ENCODE measurements at places on chromosomes 4 and X. TPM values are rescaled to one million over a fixed set of nuclear protein-coding genes. Genes with fewer than 3 reads are reported as not detected.

- no peak for DNase-seq
These were observed at the start of gene TACR3 for GRCh38 chr4:103719830-103720207. Gene TACR3 (minus strand): TSS chr4:103719985. CDS start chr4:103719675, 310 bp downstream.

GRCh38 chrX:149803458-149804062, 21.8 kb downstream of the MAGEA9 start:
- DNase-seq: no peak

DNA sequence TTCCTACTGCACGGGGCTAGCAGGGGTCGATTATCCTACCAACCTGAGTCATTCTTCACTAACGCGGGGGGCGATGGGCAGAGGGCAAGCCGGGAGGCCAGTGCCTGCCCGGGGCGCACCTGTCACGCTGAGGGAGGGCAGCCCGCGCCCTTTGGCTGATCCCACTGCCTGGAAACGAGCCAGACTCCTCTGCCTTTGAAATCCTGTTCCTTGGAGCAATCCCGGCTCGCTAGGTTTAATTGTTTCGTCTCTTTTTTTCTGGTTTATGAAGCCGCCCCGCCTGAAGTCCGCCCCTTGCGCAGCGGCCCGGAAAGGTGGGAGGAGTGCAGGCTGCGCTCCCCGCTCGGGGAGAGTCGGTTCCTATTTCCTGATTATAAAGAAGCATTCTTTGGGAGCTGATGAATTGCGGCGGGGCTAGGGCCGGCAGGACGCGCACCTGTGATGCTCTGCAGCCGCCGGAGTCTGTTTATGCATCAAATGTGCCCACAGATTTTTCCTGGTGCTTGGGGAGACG, 484.2 kb downstream of the BCOR start:
- DNase-seq: no peak

The COX7B2 gene
- 0.45 TPM for total RNA-seq

The CXCR3 gene
- not detected for total RNA-seq

DNA sequence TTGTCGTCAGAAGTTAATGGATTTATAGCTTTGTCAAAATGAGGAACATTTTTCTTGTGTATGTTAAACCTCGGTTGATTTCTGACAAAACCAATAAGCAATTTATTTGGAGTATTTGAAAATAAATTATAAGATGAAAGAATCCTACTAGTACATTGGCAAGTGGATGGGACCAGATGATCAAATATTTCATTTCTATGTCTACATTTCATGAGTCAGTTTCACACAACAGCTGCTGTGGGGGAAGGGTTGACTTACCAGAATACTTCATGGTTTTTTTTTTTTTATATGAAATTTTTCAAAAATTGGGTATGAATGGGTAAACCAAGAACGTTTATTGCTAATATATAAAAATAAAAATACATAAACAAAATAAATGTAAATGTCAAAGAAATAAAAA, 39.4 kb downstream of the RAPGEF2 start:
- DNase-seq: no peak

DNA sequence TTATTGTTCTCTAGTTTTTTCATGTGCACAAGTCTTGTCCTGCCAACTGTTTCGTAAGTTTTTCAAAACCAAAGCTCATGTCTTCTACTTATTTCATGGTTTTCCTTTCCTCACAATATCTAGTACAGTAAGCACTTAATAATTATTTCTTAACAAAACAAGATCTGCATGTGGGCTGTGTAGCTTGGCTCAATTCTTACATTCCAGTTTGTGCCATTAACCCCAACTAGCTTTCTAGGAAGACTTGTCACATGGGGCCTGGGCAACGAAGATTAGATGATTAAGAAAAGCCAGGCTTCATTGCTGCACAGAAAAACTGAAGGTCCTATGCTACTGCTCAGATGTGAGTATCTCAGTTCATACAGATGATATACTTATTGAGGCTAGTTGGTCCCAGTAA, 155.3 kb upstream of the TEX13A start:
- no peak for DNase-seq

DNA sequence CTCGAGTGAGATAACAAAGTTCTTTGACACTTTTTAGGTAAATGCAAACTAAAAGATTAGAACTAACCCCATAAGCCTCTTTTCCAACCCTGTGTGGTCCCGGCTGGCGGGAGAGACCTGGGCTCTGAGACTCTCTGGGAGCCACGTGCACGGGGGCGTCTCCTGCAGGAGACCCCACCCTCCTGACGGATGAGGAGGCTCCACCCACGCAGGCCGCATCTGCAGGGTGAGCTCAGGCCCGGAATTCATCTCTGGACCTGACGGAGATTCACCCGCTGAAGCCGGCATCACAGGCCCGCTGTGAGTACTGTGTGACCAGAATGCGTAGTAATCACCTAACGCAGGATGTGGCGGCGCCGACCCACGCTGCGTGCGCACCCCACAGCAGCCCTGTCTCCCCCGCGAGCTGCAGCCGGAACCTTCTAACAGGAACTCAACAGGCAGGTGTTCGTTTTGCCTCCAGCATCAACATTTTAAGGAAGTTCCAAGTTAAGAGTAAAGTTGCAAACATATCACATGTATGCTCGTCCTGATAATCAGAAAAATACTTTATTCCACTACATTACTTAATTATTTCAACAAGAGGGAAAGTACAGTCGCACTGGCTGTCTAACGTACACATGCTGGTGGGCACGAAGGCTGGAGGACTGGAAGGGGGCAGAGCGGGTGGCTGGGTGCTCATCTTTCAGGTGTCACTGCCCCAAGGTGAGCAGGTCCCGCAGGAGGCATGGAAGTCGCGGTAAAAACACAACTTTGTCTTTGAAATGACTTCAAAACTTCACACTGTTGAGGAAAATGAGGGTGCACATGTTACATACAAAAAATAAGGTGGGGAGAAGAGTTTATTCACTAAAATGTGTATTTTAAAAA, 44.5 kb downstream of the FGFRL1 start:
- DNase-seq: no peak

DNA sequence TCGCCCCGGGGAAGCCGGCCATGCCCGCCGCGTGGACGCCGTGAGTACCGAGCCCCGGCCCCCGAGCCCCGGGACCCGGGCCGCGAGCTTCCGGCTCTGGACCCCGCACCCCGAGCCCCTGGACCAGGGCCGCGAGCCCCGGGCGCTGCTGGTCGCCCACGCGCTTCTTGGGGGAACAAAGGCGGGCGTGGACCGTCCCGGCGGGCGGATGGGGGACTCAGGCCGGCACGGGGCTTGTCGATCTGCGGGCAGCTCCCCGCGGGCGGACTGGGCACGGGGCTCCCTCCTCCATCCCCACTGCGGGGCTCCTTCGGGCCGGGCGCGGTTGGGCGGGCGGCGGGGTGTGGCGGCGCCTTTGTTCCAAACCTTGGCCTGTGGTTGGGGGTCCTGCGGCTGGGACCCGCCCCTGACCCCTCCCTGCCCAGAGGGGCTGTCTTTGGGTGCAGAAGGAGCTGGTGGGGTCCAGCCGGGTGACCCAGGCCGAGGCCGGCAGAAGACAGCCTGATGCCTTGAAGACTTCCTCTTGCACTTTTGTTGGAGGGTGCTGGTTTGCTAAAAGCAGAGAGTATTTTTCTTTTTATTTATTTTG, 25.2 kb upstream of the ADD1 start:
- DNase-seq: no peak

The PTTG2 gene
- total RNA-seq: not detected

- DNase-seq: no peak
These were observed 210.9 kb downstream of the RTL9 start for GRCh38 chrX:110569506-110569905.

The P2RY10 gene
- total RNA-seq: not detected

DNA sequence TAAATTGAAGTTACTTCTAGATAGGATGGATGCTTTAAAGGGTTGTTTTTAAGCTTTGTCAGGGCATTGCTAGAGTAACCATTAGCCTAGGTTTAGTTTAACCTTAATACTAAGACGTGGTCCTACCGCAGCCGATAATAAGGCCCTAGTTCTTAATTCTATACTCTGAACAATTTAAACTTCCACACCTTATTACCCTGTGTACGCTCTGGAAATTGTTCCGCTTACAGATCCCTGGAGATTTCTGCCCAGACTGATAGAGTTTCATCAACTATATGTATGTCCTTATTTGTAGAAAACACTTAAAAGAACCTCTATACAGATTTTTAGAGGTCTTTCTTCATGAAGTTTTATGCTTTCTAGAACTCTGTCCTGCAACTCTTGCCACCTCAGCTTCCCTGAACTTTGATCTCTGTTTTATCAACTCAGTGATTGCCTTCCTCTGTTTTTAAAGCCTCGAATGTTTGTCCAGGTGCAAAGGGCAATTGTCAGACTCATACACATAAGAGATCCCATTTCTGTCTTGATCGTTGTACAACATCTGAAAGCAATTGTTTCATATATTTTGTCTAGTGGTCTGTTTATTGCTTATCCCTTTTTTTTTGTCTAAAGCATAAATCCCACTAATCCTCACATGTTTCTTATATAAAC, 71.1 kb upstream of the VCX start:
- no peak for DNase-seq

DNA sequence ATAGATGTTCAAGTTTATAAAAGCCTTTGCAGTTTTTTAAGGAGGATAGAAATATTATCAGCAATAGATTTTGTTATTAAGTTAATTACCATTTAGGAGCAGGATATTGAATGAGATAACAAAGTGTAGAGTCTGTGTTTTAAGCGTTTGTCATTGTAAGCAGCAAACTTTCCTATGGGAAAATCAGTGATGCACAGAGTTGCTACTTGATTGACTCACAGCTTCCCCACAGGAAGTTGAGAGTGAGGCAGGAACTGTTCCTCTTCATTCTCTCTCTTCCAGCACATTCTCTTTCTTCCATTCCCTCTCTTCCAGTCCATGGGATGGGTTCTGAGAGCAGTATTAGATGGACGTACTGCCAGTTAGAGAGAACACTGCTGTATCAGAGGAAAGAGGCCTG, 867.7 kb upstream of the AGA start:
- DNase-seq: no peak

GRCh38 chrX:109270580-109271484, 211.1 kb downstream of the GUCY2F start:
- DNase-seq: no peak

DNA sequence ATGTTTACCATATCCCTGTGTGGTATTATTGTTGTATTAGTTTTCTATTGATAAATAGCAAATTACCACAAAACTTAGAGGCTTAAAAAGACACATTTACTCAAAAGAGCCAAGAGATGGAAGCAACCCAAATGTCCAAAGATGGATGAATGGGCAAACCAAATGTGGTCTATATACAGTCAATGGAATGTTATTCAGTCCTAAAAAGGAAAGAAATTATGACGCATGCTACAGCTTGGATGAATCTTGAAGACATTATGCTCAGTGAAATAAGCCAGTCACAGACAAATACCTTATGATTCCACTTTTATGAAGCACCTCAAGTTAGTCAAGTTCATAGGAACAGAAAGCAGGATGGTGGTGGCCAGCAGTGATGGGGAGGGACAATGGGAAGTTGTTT, 144.7 kb downstream of the QDPR start:
- no peak for DNase-seq

The GPR173 gene
- total RNA-seq: not detected

GRCh38 chrX:38675856-38676255, 114.5 kb downstream of the TSPAN7 start:
- DNase-seq: no peak

GRCh38 chr4:107388736-107389274, 331.2 kb downstream of the PAPSS1 start:
- DNase-seq: no peak

The ODAPH gene
- total RNA-seq: not detected

- DNase-seq: no peak
These were observed 56.6 kb downstream of the ANAPC10 start for GRCh38 chr4:145041378-145041777.

The HNRNPH2 gene
- total RNA-seq: 70.7 TPM

GRCh38 chr4:41141900-41142299, 72.4 kb downstream of the APBB2 start:
- DNase-seq: no peak

The JAKMIP1 gene
- not detected for total RNA-seq

DNA sequence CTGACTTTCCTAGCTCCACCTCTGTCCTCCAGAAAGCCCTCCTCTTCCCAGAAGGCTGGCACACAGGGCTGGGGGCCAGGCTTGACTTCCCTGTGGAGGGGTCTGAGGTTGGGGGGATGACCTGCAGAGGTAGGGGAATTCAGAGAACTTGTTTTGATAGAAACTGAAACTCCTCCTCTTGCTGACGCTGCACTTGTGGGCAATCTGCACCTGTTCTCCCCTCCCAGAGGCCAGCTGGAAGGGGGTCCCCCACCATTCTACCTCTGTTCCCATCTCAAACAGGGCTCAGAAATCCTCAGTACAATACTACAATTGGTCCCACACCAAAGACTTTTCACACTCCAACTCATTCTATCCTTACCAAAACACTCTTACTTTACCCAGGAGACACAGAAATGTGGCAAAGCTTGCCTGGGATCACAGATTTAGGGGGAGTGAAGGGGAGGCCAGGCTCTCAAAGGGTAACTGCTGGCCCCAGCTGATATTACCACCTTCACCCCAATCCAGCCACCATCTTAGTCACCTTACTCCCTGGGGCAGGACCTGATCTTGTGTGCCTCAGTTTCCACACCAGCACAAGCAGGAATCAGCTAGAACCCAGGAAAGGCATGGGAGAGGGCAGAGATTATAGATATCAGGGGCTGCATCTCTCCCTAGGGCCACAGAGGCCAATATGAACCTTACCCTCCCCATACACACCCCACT, 18.5 kb downstream of the OTUD5 start:
- no peak for DNase-seq

Data from SK-MEL-5 (cell line).